ENCODE measurements at places on chromosomes 7 and 10.

- no peak for DNase-seq
These were observed 58.8 kb downstream of the DGKB start for GRCh38 chr7:14843755-14844154.

DNA sequence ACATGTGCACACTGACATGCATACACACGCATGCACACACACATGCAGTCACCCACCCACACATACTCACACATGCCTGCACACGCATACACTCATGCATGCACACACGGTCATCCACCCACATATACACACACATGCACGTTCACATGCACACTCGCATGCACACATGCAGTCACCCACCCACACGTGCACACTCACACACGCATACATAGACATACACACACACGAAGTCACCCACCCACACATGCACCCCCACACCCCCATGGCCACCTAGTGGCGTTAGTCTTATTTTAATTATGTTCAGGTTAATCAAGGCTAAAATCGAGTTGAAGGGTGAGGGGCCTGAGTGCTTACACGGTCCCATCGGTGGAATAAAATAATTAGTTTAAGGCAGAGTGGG is 96.8 kb downstream of the DNAJB6 start:
- DNase-seq, result no peak

- no peak for DNase-seq
These were observed 13.6 kb downstream of the SVIL start for GRCh38 chr10:29621161-29621560.

- no peak for DNase-seq
These were observed 507.2 kb upstream of the NRP1 start for GRCh38 chr10:33841678-33842077.

GRCh38 chr7:151392426-151392825 is 17.4 kb downstream of the WDR86 start:
- DNase-seq, result no peak

GRCh38 chr10:20105931-20106330 is 289.7 kb downstream of the PLXDC2 start:
- DNase-seq, result no peak

DNA sequence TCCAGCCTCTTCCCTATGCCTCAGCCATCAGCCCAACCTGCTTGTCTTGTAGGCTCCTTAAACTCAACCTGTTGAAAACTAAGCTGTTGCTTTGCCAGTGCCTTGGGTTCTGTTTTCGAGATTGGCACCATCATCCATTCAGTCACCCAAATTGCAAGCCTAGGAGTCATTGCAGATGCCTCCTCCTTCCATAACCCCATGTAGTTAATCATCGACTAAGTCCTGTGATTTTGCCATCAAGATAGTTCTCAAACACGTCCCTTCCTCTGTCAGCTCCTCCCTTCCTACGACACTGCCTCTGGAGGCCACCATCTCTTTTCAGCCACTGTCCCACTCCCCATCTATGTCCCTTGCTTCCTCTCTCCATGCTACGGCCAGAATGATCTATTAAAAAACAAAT is 168.1 kb downstream of the RAB11FIP2 start:
- no peak for DNase-seq

GRCh38 chr7:77619314-77619713 is 76.9 kb upstream of the RSBN1L start:
- no peak for DNase-seq

- DNase-seq, result no peak
These were observed 76.9 kb downstream of the GALNT17 start for GRCh38 chr7:71208881-71209280.

DNA sequence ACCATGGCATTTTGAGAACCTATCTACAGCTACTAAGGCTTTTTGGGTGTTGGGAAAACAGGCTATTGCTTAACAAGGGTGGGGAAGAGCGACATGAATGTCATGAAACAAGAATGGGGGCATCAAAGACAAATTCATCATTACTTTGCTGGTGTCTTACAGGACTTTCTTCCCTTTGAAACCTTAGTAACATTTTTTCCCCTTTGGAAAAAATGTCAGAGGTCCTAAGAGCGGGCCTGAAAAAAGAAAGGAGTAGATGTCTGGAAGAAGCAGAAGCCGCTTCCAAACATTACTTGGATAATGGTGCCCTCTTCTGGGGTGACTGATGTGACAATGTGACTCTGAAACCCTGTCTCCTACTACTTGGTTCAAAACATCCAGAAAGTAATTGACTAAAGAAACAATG is 3.8 kb upstream of the DDX50 start:
- DNase-seq, result peak; percentile 65

- no peak for DNase-seq
These were observed 68.1 kb downstream of the CPEB3 start for GRCh38 chr10:92222603-92223262.

- DNase-seq, result no peak
These were observed 44.4 kb downstream of the MCU start for GRCh38 chr10:72736176-72736827.

DNA sequence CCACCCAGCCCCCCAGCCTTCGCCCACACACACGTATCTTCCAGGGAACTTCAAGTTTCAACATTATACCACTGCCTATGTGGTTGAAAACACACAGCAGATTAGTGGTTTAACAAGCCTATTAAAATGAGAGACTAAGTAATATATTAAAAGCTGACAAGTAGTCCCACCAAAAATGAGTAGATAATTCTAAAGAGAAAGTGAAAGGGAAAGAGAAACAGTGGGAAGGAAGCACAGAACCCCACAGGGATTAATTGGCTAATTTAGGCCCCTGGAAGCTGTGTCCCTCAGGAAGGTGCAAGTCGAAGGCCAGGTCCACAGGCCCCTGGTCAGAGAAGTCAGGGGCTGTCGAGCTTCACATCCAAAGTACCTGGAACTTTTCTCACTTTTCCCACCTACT is 210.5 kb upstream of the YAE1 start:
- DNase-seq, result no peak

GRCh38 chr7:102875700-102876295 is 37.0 kb upstream of the LRRC17 start:
- peak; percentile 72 for DNase-seq

DNA sequence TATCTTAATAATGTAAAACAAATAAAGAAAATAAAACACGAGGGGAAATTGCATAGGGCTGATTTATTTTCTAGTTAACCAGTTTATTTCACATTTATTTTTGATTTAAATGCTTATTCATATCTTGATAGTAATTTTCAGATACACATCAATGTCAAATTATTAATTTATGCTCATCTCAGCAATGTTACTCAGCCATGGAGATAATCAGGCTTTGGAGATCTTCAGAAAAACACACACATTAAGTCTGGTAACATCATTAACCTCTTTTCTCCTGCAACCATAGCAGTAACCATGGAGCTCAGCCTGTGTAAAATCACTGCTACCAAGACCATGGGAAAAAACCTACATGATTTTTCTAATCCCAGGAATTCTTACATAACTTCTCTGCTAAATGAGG is 31.9 kb upstream of the TBX20 start:
- no peak for DNase-seq

- no peak for DNase-seq
These were observed 90.4 kb downstream of the TAF3 start for GRCh38 chr10:7908541-7909210.

DNA sequence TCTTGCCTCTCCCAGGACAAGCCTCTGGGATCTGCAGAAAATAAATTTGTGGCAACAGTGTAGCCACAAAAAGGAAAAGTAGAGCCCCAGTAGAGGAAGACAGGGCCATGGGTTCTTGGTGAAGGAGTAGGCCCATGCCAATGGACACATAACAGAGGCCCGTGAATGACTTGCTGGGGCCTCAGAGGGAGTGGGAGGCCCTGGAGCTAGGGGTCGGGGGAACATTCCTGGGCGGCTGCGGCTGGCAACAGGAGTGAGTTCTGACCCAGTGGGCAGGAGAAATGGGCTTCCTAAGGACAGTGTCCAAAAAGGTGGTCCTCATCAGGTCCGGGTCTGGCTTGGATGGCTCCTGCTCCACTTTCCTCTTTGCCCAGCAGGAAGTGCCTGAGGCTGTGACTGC is 260.0 kb downstream of the CCSER2 start:
- DNase-seq, result no peak

- no peak for DNase-seq
These were observed 103.0 kb downstream of the DNAJB6 start for GRCh38 chr7:157439761-157440160.

- peak; percentile 22 for DNase-seq
These were observed 1.8 kb downstream of the KIAA1549 start for GRCh38 chr7:138979226-138979979.

All from activated CD4-positive, alpha-beta T cell treated with anti-CD3 and anti-CD28 coated beads, Interleukin-10, Interleukin-2, amounts not matched to agents 100 ng/mL and 50 ng/mL, durations not matched to agents 16 hours and 8 hours (primary cell).